Activated CD4-positive, alpha-beta T cell treated with anti-CD3 and anti-CD28 coated beads for 48 hours (primary cell): ENCODE measurements at places on chromosomes 13 and 19.

DNA sequence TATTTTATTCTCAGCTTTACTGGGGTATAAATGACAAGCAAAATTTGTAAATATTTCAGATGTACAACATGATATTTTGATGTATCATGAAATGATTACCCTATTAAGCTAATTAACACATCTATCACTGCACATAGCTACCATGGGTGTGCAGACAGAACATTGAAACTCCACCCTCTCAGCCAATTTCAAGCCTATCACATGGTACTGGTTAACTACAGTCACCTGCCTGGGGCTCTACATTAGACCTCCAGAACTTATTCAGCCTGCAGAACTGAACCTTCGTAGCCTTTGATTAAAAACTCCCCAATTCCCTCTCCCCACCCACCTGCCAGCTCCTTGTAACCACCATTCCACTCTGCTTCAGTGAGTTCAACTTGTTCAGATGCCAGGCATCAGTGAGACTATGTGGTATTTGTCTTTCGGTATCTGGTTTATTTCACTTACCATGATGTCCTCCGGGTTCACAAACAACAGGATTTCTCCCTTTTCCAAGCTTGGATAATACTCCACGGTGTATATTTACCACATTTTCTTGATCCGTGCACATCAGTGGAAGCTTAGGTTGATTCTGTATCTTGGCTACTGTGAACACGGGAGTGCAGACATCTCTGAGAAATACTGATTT lies 19.2 kb downstream of the RAB20 start:
- no peak for DNase-seq

- peak; percentile 43 for DNase-seq
These were observed 1.1 kb upstream of the ACP5 start for GRCh38 chr19:11578258-11579142.

DNA sequence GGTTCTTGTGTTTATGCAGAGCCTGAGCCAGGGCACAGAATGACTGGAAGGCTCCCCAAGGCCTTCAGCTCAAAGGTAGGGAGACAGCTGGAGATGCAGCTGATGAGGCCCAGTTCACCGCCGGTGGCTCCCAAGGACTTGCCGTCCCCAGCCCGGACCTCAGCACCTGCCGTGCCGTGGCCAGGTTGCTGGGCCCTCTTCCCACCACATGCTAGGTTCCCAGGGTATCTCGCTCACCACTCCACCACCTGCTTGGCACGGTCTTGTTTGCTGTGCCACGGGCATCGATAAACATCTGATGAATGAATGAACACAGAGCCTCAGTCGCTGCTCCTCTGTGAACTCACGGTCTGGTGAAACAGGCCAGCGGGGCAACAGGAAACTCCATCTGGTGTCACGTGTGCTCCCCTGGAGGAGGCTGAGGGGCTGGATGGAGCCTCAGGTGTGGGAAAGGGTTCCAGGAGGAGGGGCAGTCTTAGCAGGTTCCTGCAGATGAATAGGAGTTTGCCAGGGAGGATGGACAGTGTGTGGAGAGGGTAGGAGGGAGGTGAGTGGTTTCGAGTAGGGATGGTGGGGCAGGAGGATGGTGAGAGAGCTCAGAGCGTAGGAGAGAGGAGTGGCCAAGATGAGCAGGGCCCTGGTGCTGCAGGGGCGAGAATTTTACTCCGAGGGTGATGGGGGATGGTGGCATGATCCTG lies 3.6 kb upstream of the KLK14 start:
- DNase-seq = no peak

DNA sequence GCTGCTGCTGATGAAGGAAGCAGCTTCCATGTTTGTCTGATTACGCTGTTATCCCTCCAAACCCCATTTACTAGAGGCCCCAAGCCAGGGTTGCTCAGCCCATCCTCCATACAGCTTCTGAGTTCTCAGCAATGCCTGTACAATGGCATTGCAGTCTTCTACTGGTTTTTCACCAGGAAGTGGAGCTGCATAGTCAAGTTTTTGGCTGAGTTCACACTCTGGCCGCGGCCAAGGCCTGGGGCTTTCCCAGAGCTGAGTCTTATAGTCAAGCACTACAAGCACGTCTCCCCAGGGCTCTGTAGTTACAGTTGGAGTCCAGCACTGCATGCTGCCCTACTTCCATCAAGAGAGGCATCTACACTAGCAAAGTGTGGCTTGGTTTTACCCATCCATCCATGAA lies 182.5 kb downstream of the POU4F1 start:
- no peak for DNase-seq

GRCh38 chr13:42272804-42273175 lies 838 bp downstream of the AKAP11 start:
- DNase-seq = no peak

- DNase-seq = no peak
These were observed 41.5 kb downstream of the COMP start for GRCh38 chr19:18749362-18750231.

GRCh38 chr19:6750062-6750461 lies 10.6 kb downstream of the TRIP10 start:
- no peak for DNase-seq

DNA sequence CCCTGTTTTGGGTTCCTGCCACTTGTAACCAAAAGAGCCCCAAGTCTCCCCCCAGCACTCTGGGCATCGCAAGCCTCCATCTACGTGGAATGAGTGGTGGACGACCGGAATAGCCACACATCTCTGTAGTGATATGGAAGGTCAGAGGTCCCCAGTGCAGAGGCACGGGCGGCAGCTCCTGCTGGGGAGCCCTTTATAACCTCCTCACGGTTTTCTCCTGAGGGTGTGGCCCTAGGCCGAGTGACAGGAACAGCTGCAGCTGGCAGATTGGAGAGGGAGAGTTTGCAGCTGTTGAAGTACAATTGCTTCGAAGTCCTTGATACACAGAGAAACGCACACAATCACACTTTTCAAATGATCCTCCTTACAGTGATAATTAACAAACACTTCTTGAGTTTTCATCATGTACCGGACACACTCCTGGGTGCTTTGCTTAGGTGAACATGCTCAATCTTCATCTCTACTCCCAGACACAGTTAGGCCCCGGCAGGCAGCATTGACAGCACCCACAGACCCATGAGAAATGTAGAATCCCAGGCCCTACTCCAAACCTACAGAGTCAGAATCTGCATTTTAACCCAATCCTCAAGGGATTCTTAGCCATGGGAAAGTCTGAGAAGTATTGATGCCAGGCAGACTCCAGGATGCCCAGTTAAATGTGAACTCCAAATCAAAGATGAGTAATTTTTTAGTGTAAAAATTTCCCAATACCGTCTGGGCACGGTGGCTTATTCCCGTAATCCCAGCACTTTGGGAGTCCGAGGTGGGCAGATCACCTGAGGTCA lies 4.9 kb upstream of the ZNF787 start:
- DNase-seq = no peak

GRCh38 chr19:48842789-48843162 lies 6.5 kb upstream of the HSD17B14 start:
- DNase-seq = peak; percentile 51

DNA sequence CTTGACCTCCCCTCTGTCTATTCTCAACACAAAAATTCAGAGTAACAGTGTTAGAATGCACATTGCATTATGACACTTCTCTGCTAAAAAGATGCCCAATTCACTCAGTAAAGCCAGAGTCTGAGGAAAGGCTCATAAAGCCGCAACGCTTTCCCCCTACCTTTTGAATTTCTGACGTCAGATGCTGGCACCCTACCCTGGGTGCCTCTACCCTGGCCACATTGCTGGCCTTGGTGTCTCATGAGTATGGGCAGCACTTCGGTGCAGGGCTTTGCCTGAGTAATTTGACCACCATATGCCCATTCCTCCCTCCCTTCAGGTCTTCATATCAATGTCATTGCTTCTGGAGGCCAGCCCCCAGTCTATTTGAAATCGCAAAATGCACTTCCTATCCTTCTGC lies 229.3 kb downstream of the MYO16 start:
- DNase-seq = no peak

- peak; percentile 39 for DNase-seq
These were observed at the start of gene LMO7 for GRCh38 chr13:75635828-75636435. TSS of gene LMO7 (plus strand) at chr13:75636330. CDS start at chr13:75636658, 328 bp downstream.

- no peak for DNase-seq
These were observed 60.4 kb downstream of the MYO9B start for GRCh38 chr19:17136021-17136420.

DNA sequence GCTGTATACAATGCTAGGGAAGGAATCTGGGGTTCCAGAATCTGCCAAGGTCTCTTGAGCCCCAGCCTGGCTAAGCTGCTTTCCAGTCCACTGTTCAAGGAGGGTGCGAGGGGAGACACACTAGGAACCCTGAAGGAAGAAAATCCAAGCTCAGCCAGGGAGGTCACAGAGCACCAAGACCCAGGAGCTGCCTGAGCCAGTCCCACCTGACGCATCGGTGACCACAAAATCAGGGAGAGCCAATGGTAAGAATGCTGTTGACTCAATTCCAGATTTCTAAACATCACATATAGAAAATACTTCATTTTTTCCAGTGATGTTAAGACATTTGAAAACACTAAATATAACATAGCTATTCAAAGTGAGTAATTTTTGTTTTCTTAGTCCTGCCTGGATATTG lies 50.1 kb downstream of the CEP89 start:
- DNase-seq = peak; percentile 50

- DNase-seq = no peak
These were observed 39.2 kb upstream of the MIR17HG start for GRCh38 chr13:91308299-91308698.

DNA sequence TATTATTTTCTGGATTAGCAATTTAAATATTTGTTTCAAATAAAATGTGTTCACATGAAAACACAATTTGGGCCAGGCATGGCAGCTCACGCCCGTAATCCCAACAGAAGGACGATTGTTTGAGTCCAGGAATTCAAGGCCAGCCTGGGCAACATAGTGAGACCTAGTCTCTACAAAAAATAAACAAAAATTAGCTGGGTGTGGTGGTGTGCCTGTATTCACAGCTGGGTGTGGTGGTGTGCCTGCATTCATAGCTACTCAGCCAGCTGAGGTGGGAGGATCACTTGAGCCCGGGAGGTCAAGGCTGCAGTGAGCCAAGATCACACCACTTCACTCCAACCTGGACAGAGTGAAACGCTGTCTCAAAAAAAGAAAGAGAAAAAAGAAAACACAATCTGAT lies 46.4 kb downstream of the KPNA3 start:
- no peak for DNase-seq

DNA sequence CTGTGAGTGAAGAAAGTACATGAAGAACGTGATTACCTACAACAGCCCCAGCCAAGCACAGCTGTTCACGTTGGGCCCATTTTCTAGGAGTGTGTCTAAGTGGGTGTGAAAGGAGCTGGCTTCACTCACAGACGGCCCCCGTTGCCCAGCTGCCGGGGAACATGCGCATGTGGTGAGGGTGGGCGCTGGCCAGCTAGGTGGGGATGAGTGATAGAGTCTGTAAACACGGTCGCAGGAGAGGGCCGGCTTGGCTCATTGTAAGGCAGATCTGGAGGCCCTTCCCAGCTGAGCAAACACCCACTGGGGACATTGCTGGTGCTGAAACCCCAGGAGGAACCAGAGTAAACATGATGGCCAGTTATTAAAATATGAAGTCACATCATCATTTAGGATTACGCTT lies 160.5 kb downstream of the TEX29 start:
- DNase-seq = no peak

GRCh38 chr19:50710094-50710493 lies 9.5 kb downstream of the SHANK1 start:
- no peak for DNase-seq

GRCh38 chr19:40661616-40662015 lies 28.8 kb downstream of the NUMBL start:
- DNase-seq = no peak

GRCh38 chr19:42465827-42466280 lies 23.1 kb upstream of the CXCL17 start:
- DNase-seq = no peak

- no peak for DNase-seq
These were observed 220.8 kb upstream of the MAB21L1 start for GRCh38 chr13:35697186-35697730.

DNA sequence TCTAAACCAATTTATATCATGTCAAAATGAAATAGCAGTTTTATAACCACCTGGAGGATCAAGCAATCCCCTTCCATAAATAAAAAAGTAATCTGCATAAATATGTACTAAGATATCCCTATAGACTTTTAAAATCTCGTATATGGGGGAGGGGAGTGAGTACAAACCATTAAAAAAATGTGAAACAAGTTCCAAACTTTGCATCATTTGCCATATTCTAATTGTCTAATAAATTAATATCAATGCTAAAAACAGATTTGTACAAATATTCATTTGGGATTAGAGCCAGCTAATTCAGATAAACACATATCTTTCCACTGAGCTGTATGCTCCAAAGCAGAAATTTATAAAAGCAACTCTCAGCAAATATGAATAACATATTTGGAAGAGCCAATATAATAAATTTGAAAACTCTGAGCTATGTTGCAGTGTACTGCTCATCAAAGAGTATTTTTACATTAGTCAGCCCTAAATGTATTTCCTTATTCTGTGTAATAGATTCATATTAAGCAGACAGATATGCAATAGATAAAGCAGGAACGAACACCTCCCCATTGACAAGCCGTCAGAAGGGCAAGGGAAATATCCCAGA lies 970.2 kb downstream of the EFNB2 start:
- DNase-seq = no peak

- DNase-seq = peak; percentile 18
These were observed 8.2 kb downstream of the GPC5 start for GRCh38 chr13:91406619-91407018.

DNA sequence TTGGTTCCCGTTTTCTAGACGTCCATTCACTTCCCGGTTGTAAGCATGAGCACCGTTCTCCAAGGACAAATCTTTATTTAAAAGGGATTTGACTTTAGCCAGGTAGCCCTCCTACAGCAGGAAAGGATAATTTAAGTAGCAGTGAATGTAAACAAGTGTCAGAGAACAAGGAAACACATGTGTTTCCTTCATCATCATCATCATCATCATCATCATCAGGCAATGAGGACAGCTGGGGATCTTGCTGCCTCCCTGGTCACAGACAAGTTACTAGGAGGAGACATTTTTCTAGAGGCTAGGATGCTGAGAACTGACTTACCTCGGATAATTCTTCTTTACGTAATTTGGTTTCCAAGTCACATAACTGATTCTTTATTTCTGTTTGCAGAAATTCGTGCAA lies 14.3 kb downstream of the DNMT1 start:
- no peak for DNase-seq
